ENCODE measurements at places on chromosomes 3 and 15.

DNA sequence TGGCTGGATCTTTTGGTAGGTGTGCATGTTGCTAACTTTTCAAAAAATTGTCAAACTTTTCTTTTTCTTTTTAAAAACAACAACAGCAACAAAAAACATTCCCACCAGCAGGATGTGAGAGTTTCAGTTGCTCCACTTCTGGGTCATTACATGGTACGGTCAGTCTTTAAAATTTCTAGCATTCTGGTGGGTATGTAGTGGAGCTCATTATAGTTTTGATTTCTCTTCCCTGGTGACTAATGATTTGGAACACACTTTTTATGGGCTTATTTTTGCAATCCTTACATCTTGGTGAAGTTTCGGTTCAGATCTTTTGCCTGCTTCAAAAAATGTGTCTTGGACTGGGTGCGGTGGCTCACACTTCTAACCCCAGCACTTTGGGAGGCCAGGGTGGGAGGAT is 19.3 kb downstream of the ATP1B3 start:
- no peak for DNase-seq

- no peak for DNase-seq
These were observed 99.3 kb downstream of the MME start for GRCh38 chr3:155179437-155179827.

- DNase-seq, result peak; percentile 18
These were observed 3.4 kb upstream of the COL7A1 start for GRCh38 chr3:48598323-48599076.

DNA sequence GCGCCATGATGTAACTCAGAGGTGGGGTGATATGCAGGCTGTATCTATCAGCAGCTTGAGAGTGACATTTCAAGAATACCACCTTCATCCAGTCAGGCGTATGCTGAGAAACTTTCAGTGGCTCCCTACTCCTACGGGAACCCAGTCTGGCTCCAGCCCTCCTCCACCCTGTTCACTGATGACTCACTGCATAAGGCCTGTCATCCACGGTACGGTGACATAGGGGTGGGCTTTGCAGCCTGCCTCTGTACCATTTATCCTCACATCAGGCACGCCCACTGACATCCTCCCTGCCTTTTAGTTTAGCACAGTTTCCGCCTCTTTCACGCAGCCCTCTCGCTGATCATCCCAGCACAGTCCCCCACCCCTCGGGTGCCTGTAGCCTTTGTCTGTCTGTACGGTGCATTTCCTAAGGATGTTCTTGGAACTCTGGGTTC is 11.7 kb downstream of the PXYLP1 start:
- no peak for DNase-seq

GRCh38 chr3:10229576-10229975 is 18.7 kb upstream of the TATDN2 start:
- no peak for DNase-seq

DNA sequence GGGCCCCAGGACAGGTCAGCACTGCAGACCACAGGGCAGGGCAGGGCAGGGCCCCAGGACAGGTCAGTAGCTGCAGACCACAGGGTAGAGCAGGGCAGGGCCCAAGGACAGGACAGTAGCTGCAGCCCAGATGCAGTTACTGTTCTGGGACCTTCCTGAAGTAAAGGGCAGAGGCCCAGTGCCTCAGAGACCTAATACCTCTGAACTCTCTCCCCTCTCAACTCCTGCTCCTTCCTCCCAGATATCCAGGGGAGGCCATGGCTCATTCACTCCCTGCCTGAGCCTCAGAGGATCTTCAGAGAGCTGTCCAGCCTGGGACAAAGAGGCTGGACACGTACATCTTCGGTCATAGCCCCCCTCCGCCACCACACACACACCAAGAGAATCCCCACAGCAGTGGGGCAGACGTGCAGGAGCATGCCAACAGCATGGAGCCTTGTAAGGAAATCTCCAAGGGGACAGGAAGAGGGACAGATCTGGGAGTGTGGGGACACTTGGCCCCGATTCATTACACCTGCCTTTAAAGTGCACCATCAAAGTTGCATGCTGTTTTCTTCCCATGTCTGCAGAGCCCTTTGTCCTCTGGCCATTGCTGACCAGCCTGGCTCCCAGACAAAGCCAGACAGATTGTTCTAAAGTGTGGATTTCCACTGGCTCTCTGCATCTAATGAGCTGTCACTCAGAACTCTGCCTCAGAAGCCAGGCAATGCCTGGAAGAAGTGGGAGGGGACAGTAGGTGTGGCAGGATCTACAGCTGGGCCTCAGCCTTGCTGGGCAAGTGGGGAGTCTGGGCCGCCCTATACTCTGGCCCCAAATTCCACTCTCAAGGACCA is 24.2 kb upstream of the BUB1B start:
- no peak for DNase-seq
